ENCODE measurements at places on chromosomes 16 and 17. TPM values are rescaled to one million over a fixed set of nuclear protein-coding genes. Genes with fewer than 3 reads are reported as not detected.
A peak's percentile ranks its signal among the peaks of the same experiment; 100 is the strongest.

Gene SCN4A
- not detected for total RNA-seq

GRCh38 chr16:23508589-23509440 is 1.5 kb downstream of the GGA2 start:
- DNase-seq: no peak

Gene MYH3
- total RNA-seq: 3.2 TPM

Gene PRDM7
- total RNA-seq: not detected

DNA sequence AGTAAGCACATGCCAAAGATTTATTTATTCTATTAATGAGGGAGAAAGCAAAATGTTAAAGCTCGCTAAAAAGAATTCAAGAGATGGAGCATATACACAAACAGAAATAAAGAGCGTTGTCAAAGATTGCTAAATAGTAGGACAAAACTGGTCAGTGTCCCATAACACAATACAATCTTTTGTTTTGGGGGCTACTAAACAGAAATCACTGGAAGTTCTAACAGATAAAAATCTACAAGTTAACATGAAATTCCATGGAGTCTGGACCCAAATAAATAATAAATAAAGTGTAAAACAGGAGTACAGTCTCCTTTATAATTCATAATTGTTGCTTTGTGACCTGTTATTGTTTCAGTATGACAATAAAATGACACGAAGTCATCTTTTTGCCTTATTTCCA is 115.2 kb upstream of the CNTNAP4 start:
- no peak for DNase-seq

Gene NHLRC4
- not detected for total RNA-seq

GRCh38 chr17:81066072-81066471 is 31.1 kb downstream of the BAIAP2 start:
- DNase-seq: no peak

DNA sequence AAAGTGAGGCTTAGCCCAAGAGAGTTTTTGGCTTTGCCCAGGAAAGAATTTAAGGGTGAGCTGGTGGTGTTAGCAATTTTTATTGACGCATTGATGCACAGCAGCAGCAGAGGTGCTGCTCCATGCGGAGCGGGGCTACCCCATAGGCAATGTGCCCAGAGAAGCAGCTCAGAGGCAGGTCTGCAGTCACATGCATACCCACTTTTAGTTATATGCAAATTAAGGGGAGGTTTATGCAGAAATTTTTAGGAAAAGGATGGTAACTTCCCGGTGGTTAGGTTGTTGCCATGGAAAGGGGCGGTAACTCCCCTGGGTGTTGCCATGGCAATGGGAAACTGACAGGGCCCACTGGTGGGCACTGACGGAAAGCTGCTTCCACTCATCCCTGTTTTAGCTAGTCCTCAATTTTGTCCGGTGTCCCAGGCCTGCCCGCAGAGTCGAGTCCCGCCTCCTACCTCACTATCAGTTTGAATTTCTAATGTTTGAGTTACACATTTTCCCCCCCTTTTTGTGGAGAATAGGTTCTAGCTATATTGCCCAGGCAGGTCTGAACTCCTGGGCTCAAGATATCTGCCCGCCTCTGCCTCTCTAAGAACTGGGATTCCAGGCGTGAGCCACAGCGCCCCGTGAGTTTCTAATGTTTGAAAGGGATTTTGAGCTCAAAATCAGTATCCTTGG is 10.4 kb upstream of the GJD3 start:
- DNase-seq: no peak

Gene CFAP97D1
- not detected for total RNA-seq

Gene SMIM5
- not detected for total RNA-seq

DNA sequence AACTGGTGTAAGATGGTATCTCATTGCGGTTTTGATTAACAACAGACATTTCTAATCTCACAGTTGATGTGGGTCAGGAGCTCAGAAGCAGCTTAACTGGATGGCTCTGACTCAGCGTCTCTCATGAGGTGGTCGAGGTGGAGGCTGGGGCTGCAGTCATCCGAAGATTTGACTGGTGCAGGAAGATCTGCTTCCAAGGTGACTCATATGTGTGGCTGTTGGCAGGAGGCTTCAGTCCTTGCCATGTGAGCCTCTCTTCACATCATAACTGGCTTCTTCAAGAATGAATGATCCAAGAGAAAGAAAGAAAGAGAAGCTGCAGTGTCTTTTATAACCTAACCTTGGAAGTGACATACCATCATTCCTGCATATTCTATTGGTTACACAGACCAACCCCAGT is 376.1 kb downstream of the SEC14L1 start:
- peak; percentile 14 for DNase-seq
